ENCODE measurements at places on chromosomes 1 and 21.

GRCh38 chr1:64923294-64923718 is 43.0 kb downstream of the JAK1 start:
- DNase-seq = no peak

DNA sequence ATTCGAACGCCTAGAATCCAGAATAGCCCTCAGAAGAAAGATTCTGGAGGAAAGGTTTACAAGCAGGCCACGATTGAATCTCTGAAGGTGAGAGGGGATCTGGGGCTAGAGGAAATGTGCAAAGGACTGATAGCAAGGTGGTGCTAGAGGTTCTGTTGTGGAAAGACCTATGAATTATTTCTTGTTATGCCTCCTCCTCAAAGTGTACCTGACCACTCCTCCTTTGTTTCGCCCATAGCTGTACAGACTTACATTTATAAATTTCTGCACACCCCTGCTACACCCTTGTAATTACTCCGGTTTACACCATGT is 986 bp downstream of the TCEANC2 start:
- peak; percentile 26 for DNase-seq

GRCh38 chr1:161801955-161802354 is 35.8 kb downstream of the ATF6 start:
- no peak for DNase-seq

GRCh38 chr1:59384443-59384842 is 87.5 kb downstream of the FGGY start:
- DNase-seq = no peak

DNA sequence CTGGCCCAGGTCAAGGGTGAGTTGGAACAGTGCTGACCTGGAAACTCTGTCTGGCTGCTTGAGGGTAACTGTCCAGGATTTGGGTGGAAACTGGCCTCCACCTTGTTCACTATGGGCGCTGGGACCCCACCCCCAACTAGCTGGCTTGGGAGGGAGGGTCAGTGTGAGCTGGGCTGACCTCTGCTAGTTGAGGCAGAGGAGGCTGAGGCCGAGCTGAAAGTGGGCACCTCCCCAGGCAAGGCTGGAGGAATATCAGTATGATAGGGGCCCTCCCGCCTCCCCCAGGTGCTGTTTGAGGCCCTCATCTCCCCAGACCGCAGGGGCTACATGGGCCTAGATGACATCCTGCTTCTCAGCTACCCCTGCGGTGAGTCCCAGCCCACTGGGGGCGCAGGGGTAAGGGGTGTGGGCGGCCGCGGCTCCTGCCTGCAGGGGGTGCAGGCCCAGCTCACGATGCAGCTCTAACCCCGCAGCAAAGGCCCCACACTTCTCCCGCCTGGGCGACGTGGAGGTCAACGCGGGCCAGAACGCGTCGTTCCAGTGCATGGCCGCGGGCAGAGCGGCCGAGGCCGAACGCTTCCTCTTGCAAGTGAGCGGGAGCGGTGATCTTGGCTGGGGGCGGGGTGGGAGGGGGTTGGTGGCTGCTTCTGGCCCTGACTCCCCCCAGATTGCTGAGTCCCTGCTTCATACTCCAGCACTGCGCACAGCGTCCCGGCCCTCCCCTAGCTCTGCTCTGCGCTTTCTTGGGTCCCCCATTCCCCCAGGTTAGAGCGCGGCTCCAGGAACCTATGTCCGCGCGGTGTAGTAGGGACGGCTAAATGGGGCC is 22.9 kb downstream of the PTPRU start:
- DNase-seq = no peak

GRCh38 chr1:89429062-89429461 is 65.2 kb downstream of the GBP6 start:
- DNase-seq = no peak

DNA sequence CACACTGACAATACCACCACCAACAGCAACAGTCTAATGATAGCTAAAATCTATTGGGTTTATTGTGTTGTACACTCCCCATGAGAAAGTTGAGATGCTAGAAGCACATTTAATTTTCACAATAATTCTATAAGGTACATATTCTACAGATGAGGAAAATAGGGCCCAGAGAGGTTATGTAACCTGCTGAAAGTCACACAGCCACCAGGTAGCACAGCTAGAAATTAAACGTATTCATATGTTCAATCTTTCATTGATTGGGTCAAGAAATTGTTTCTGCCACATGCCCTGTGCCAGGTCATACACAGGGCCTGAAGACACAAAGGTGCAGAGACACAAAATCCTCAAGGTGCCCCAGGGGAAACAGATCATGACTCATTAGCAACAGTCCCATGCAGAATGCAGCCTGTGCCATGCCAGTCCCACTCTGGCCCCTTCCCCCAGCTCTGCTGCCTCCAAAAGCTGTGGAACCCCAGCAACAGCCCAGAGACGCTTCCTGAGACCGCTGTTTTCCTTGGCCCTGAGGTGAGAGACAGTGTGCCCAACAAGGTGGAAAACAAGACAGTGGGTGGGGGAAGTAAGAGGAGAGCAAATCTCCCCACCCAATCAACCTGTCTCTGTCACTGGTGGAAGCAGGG is 32.1 kb downstream of the GJA4 start:
- no peak for DNase-seq

- no peak for DNase-seq
Observed at GRCh38 chr1:224732377-224733026, 116.4 kb downstream of the CNIH3 start.

- no peak for DNase-seq
Observed at GRCh38 chr1:150162582-150162861, 12.8 kb downstream of the PLEKHO1 start.

DNA sequence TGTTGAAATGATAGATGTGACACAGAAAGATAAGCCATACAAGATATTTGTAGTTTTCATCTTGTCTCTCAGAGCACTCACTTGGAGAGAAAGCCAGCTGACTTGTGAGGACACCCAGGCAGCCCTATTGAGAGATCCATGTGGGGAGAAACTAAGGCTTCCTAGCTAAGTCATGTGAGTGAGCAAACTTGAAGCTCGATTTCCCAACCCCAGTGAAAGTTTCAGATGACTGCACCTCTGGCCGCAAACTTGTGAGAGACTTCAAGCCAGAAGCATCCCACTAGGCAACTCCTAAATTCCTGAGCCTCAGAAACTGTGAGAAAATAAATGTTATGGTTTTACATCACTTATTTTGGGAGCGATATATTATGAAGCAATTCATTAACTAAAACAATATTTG is 832.3 kb downstream of the LTN1 start:
- DNase-seq = no peak

DNA sequence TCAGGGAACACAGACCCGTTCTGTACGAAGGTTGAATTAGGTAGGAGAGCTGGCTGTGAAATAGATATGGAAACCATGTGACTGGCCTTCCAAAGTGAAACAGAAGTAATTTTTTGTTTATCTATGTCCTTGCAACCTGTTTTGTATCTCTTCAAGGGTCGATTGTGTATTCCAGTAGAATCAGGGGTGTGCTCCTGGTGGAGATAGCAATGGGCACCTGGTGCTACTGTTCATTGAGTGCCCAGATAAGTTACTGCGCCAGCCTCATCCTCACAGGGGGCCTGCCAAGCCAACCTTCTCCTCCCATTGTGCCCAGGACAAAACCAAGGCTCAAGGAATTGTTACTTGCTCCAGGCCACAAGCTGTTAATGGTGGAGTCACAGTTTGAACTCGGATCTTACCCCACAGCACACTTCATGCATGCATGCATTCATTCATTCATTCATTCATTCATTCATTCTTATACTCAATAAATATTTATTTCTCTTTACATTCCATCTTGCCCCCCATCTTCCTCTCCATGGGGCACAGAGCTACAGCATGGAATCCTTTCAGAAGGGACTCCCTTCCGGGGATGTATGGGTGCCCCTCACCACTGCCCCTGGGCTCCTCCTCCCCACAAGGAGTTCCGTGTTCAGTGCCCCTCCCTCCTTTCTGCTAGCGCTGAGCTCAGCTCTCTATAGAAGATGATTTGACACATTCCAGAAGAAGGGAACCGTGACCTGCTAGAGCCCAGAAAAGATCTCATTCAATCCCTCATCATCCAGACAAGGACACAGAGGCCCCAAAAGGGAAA is 24.0 kb downstream of the ADORA1 start:
- DNase-seq = no peak

DNA sequence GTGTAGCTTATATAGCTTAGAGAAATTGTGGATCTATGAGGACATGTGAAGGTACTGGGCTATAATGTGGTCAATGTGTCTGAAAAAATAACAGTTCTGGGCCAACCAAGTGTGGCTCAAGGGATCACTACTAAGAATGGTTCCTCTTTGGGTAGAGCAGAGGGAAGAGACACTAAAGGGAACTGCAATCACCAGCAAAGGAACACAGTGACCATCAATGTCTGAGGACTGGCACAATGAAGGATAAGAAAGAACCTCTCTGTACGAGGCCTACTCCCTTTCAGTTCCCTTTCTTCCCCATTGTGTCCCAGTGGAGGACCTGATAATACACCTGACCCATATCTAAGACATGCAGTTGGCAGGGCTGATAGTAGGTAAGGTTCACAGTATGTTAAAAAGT is 89.9 kb upstream of the JAK1 start:
- no peak for DNase-seq

- no peak for DNase-seq
Observed at GRCh38 chr1:206559672-206559995, 52.3 kb downstream of the RASSF5 start.

DNA sequence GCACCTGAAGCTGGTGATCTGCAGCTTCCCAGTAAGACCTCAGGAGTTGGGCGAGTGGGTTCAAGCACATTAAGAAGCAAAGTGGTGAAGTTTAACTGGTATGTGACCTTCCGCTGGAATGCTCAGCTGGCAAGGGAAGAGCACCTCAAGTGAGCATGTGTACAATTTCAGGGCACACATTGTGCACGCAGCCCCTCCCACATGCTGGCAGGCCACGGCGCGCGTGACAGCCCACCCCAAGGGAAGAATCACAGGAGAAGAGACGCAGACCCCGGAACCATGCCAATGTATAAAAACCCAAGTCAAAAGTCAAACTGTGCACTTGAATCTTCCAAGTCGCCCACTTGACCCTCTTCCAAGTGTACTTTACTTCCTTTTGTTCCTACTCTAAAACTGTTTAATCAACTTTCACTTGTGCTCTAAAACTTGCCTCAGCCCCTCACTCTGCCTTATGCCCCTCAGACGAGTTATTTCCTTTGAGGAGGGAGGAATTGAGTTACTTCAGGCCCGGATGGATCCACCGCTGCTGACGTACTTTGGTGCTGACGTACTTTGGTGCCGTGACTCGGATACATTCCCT is 20.0 kb downstream of the LRRC3 start:
- no peak for DNase-seq

DNA sequence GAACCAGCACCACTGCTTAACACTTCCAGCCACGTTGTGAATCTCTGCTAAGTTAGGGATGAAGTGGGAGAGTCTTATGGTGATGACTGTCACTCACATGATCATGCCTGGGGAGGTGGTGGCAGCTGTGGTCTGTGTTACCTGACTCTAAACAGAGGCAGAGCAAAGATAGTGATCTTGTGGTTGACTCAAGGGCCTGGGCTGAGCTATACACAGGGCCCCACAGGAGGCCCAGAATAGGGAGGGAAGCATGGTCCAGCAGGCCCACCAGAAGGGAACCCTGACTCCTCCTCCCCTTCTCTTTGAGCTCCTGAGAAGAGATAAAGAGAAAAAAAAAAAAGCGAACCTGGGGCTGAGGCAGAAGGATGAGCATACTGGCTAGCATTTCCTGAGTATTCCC is 55.0 kb downstream of the PLXNA2 start:
- DNase-seq = no peak

DNA sequence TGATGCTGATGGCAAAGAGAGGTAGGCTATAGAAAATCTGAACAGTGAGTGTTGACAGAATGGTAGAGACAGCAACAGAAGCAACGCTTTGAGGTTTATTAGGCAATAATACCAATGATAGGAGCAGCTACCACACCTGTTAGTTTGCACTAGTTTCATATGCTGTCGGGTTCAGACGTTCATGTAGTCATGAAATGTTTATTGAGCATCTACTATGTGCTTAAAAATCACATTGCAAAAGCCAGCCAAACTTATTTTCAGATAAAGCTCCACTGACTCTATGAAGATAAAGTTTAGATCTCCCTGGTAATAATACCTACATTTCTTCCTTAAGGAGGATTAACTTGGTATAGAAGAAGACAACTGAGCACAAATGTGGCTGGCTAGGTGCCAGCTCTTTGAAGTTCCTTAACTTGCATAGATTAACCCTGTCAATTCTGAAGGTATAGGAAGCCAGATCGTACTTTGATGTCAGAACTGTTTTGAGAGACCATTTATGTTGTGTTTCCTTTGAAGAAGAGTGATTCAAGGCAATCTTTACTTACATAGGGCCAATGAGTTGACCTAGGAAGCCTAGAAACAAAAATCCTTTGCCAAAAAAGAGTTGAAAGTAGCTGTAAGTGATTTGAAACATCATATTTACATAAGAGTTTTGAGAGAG is 71.5 kb downstream of the DISP1 start:
- no peak for DNase-seq

DNA sequence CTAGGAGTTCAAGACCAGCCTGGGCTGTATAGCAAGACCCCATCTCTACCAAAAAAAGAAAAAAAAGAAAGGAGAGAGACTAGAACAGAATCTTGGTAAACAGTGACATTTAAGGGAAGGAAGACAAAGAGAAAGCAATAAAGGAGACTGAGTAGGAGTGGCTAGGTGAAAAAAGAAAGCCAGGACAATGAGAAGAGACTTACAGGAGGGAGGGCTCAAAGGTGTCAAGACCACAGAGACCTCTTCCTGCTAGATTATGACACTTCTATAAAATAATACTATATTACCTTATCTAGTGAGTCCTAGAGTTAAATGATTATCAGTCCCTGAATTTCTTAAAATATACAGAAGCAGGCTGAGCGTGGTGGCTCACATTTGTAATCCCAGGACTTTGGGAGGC is 10.1 kb upstream of the EPRS1 start:
- DNase-seq = no peak

DNA sequence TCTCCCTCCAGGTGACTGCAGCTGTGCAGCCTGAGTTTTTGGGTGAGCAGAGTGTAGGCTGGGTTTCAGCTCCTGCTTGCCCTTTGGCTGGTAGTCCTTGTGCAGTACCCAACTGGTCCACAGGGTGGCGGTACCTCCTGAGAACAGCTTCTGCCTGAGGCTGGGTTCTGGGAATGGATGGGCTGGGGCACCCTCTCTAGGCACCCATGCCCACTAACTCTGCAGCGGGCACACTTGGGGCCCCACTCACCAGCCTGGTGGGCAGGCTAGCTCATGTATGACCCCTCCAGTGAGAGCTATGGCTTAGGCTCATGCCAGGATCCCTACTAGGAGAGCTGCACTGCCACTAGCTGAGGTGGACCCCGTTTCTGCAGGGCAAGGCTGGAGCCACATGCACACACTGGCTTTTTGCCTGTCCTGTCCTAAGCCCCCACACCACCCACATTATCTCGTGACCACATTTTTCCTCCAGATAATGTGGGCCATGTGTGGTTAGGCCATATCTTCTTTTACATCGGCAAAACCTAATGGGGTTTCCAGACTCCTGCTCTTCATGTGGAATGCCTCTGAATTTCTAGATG is 15.5 kb upstream of the GSTM4 start:
- peak; percentile 82 for DNase-seq

DNA sequence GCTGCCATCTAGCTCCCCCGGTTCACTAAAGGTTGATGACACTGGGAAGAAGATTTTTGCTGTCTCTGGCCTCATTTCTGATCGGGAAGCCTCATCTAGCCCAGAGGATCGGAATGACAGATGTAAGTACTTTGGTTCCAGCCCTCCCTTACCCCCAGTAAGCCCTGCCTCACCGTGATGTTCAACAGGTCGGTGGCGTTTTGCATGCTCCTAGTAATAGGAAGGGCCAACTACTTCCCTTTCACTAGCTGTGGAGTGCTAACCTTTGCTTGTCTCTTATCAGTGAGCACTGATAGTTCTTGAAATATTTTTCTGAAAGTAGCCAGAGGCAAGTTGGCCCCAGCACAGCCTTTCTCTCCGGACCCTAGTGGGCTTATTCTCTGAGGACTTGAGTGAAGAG is 7.5 kb downstream of the RNF220 start:
- DNase-seq = no peak
